T-helper 22 cell (primary cell): ENCODE measurements at places on chromosomes 2 and 18.

DNA sequence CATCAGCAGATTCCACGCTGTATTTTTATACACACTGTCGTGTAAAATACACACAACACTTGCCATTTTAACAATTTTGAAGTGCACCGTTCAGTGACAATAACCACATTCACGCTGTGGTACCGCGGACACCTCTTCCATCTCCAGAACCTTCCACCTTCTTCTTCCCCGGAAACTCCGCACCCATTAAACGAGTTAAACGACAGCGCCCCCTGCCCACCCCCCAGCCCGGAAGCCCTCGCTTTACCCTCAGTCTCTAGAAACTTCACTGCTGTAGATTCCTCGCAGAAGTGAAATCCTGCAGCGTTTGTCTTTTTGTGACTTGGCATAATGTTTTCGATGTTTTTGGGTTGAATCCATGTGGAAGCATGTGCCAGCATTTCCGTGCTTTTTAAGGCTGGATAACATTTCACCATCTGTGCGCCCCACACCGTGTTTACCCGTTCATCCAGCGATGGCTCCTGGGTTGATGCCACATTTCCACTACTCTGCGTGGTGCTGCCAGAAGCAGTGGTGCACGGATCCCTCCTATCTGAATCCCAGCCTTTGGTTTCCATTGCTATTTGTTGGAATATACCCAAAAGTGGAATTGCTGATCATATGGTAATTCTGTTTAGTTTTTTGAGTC lies 32.0 kb upstream of the TMEM18 start:
- no peak for DNase-seq

DNA sequence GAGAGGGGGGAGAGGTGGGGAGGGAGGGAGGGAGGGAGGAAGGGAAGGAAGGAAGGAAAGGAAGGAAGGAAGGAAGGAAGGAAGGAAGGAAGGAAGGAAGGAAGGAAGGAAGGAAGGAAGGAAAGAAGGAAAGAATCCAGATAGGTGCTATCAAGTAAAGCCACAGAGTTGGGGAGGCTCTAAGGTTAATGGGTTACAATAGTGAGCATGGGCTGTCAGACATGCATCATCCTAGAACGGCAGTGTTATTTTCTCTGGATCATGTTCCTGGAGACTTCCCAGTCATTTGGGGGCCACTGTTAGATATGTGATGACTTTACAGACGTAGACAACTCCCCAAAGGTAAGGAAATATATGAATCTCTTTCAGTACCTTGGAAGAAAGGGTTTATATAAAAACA lies 31.1 kb downstream of the CDK15 start:
- DNase-seq = no peak

- DNase-seq = no peak
Measured at GRCh38 chr2:86068136-86068588, 37.5 kb downstream of the POLR1A start.

GRCh38 chr2:120338015-120338414 lies 7.9 kb upstream of the INHBB start:
- no peak for DNase-seq

DNA sequence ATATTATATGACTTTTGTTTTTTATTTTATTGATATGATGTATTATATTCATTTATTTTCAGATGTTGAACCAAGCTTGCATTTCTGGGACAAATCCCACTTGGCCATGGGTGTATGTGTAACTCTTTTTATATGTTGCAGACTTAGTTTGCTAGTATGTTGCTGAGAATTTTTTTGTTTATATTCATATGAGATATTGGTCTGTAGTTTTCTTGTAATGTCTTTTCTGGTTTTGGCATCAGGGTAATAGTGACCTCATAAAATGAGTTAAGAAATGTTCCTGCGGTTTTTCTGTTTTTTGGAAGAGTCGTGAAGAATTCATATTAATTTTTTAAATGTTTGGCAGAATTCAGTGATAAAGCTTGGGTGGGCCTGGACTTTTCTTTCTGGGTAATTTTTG lies 88.7 kb downstream of the ASB1 start:
- DNase-seq = no peak

GRCh38 chr2:220904015-220904414 lies 668.1 kb downstream of the EPHA4 start:
- no peak for DNase-seq
